ENCODE measurements at places on chromosomes 2 and 18.

DNA sequence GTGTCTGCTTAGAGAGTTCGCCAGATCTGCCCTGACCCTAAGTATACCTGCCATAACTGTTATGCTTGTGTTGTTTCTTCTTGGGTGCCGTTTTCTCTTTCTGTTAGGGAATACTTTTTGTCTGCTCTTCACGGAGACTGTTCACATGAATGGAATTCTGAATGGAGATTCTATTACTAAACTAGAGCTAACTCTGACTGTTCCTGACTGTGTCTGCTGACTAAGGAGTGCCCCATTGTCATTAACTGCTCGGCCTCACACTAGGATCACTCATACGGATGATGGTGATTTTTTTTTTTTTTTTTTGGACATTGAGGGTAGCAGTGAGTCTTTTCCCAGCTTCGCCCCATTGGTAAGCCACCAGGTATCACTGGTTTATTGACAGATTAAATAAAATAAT lies 104.8 kb upstream of the SLC8A1 start:
- no peak for DNase-seq

DNA sequence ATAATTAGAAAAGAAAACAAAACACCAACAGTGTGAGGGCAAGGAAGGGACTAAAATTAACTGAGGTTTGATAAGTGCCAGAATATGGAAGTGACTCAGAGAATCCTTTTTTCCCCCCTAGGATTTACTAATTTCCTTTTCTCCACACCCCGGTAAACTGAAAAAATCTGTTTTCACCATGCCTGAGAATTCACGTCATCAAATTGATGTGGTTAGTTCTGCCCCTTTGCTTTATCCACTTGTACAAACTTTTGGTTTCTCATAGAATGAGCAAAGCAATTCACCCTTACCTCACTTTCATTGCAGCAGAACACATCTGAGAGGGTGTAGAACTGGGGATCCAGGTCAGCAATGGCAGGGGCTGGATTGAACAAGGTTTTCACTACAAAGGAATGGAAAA lies 57.8 kb downstream of the RBKS start:
- peak; percentile 38 for DNase-seq

- no peak for DNase-seq
Measured at GRCh38 chr2:229463841-229464346, 192.8 kb upstream of the PID1 start.

DNA sequence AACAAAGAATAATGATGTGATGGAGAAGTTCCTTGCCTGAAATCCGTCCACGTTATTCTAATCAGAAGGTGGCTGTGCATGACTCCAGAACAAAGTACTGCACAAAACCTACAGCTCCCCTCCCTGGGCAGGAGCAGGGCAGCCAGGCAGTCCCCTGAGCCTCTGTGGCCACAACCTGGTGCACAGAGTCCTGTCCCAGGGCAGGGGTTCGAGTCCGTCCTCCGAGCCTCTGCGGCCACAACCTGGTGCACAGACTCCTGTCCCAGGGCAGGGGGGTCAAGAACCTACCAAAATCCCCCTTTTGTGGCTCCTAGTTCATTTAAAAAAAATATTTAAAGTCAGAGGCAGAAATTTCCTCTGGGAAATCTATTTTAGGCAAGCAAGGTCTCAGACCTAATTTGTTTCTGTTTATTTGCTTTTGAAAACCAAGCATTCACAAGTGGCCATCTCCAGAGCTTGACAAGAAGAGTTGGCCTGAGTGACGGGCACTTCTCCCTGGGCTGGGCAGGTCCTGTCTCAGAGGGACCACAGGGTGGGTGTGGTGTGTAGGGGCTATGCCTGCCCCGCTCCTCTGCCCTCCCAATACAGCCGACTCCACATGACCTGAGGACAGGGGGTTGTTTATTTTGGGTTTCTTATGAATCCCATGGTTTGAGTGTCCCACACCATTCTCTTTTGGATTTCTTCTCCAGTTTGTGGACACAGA lies 255.9 kb upstream of the PXDN start:
- no peak for DNase-seq

GRCh38 chr2:206337956-206338355 lies 63.5 kb downstream of the ZDBF2 start:
- DNase-seq = no peak

DNA sequence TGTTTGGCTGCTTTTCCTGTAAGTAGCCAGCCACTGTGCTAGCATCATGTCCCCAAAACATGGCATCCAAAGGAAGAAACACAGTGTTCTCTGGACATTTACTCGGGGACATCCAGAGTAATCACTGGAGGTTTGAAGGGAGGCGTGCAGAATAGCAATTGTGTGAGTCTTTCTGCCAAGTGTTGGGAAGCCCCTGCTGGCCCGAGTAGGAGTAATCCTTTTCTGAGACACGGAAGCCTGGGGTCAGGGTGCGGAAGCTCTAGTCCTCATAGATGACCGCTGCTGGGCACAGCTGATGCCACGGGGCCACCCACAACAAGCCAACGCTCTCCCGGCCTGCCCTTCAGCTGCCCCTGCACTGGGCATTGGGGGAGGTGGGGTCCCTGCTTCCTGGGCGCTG lies 24.8 kb upstream of the HDAC4 start:
- no peak for DNase-seq

- peak; percentile 46 for DNase-seq
Measured at GRCh38 chr2:6864923-6865345, 773 bp downstream of the CMPK2 start.

DNA sequence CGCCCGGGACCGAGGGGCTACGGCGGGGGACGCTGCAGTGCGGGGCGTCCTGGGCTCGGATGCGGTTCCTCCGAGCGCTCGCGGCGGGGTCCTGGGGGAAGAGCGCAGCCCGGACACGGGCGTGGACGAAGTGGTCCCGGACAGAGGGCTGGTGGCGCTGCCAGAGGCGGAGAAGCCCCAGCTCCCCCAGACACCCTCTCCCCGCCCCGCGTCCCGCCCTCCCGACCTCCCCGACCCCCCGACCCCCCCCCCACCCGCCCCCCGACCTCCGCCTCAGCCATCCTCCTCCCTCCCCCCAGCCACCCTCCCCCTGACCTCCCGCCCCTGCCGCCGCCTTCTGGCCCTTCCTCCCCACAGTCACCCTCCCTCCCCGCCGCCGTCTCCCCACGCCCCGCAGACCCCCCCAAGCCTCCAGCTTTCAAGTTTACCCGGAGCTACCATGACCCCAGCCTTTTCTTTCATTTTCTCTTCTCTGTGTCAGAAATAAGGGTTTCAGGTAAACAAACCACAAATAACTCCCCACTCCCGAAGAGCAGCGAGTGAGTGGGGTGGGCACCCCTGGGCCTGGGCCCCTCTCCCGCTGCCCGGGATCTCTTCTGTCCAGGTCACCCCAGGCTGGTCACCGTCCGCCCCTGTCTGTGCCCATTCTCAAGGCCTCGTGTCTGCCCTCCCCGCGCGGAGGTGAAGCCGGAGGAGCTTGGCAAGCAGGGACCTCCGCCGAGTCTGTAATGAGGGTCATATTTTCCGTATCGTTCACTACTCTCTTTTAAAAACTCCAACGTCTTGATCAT lies 5.1 kb downstream of the NFATC1 start:
- DNase-seq = no peak

DNA sequence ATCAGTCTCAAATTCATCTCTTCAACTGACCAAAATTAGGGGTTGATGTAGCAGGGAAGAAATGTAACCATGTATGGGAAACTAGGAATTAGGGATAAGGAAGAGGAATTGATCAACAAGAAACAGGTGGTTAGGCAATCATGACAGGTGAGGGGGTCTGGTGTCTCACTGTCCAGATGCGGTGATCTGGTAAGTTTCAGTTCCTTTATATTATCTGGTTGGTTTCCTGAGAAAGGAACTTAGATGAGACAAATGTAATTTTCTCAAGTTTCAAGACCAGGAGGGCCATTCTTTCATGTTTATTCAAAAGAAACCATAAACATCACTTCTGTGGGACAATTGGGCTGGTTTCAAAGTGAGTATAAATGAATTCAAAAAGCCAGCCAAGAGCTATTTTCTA lies 306.2 kb upstream of the KCNJ3 start:
- DNase-seq = no peak

DNA sequence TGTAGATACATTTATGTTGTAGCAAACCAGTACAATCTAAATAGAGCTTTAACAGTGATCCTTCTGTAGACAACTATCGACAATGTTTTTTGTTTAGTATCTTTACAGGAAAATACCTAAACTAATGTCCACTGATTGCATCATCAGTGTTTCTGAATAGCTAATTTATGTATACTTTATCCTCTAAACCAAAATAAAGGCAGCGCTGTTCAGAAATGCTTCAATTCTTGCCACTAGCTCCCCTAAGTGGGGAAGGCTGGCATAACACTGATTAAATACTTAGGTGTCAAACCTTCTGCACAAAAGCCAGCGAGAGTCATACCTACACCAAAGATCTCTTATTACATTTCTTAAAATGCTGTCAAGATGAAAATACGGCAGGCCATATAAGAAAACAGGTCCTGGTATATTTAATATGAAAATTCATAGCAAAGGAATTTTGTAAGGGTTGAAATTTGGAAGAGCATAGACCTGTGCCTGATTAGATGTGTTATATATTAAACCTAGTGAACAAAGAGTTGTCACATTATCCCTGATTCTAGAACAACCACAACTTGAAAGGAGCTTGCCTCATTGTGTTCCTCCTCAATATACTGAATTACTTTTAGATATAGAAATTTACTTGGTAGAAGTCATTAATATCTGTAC lies 1693.4 kb upstream of the SLC39A10 start:
- peak; percentile 40 for DNase-seq

- peak; percentile 10 for DNase-seq
Measured at GRCh38 chr2:132038179-132038882, 123.4 kb downstream of the ANKRD30BL start.

DNA sequence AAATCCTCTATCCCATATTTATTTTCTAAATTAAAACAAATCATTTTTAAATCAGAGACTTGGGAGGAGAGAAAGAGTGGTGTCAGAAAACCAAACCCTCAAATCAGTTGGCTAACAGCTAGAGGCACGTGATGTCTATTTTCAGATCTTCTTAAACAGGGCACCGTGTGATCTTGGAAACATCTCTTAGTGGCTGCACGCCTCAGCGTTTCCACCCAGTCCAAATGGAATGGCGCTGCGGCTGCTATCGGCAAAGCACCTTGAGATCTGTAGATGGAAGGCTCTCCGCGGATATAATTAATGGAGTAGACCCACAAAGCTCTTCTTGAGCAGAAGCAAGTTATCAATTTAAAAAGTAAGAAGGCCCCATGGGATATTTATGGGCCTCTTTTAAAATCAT lies 50.0 kb downstream of the NRP2 start:
- DNase-seq = no peak

- no peak for DNase-seq
Measured at GRCh38 chr2:31284107-31284506, 50.2 kb downstream of the EHD3 start.

DNA sequence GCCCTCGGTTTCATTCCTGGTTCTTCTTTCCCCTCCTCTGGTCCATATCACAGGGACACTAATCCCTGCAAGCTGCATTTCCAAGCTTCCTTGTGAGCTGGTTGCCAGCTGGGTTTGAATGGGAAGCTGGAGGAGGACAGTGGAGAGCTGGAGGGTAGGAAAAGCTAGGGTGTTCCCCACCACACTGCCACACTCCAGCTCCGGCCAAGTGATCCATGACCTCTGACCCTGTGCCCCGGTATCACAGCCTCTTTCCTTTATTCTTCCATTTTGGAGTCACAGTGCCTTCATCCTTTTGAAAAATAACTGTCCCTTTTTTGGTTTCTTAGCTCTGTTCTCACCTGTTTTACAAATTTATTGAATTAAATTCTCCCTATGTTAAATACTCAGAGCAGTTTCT lies 13.1 kb upstream of the NR4A2 start:
- no peak for DNase-seq

DNA sequence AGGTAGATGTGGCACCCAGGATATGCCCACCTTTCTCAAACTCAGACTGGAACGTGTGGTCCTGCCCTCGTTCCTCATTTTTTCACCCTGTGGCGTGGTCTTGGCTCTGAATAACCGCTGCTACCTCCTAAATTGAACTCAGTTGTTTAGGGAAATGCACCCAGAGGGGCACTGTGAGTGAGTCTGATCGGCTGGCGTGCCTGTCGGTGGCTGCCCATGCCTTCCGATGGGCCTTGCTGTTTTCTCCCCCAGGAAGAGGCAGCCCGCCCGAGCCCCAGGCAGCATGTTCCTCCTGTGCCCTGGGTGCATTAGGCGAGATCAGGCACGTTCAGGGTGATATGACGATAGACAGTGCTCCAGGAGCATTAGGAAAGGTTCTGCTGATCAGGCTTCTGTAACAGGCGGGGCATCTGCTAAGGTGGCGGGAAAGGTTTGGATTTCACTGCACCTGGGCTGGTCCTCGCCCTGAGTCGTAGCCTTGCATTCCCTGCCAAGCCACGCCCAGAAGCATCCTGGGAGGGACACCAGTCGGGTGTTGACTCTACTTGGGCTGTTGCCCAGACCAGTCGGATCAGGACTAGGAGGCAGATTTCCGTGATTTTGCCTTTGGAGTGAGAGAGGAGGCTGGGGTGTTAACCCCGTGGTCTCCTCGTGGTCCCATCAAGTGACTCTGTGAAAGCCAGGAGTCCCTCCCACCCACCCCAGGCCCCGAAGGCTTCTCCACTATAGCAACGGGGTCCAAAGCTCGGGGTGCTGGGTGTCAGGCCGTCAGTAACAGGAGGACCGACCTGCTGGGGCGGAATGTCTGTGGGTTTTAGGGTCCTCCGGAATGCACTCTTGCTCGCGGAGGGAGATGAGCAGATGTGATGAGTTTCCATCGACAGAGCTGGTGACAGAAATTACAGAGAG lies 75.1 kb downstream of the SH3BP4 start:
- no peak for DNase-seq

GRCh38 chr2:105576440-105577241 lies 168.1 kb upstream of the NCK2 start:
- DNase-seq = peak; percentile 49

DNA sequence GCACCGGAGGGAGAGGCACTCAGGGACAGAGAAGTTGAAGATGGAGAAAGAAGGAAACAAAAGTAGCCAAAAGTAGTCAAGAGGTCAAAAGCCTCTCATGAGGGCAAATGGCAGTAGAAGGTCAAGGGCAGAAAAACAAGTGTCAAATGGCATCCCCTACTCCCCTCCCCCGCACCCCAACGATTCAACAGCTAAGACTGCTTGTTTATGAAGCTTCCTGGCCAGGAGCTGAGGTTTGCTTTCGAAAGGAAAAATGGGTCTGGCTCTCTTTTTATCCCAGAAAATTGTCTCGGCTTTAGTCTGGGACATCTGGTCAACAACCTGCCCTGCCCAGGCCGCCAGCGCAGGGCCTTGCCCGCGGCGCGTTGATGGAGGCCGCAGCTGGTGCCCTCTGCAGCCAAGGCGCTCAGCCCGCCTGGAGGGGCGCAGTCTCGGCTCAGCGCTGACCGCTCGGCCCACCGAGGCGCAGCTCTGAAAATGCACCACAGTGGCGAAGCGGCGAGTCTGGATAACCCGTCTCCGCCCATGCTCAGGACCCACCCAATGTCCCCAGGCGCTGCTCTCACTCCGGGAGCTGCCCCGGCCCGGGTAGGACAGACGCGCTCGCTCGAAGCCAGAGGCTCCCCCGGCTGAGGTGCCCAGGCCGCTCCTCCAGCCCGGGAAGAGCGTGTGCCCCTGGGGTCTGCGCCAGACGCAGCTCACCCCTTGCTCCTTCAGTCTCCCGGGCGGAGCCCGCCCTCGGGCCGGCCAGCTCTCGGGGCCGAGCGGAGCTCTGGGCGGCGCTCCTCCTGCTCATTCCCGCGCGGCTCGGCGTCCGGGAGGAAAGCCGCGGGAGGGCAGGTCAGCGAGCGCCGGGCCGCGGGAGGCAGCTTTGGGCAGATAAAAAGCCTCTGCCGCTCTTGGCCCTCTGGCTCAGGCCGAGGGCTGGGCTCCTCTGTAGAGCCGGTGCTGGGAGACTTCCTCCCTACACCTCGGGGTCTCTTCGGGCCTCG lies 1.8 kb upstream of the TBR1 start:
- peak; percentile 41 for DNase-seq

All from KBM-7 (cell line).